ENCODE measurements at places on chromosomes 7 and 10. TPM values are rescaled to one million over a fixed set of nuclear protein-coding genes. Genes with fewer than 3 reads are reported as not detected.

The LCOR gene
- 72.8 TPM for total RNA-seq

DNA sequence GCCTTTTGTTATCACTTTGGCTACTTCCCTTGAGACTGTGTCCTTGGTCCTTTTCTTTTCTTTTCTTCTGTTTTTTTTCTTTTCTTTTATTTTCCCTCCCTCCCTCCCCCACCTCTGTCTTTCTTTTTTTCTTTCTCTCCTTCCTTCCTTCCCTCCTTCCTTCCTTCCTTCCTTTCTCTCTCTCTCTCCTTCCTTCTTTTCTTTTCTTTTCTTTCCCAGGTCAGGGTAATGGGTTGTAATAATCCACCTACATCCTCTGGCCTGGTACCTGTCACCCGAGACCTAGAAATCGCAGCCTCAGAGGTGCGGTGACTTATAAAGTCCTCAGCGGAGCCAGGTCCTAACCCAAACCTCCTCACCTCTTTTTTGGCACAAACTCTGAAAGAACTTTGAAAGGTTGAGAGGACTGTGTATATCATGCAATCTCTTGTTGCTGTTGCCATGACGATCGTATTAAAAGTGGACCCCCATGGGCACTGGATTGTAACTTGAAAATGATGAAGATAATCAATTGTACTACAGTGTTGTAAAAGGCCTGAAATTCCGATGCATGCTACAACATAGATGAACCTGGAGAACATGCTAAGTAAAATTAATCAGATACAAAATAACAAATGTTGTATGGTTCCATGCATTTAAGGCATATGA lies 140.7 kb upstream of the AGK start:
- DNase-seq: no peak

DNA sequence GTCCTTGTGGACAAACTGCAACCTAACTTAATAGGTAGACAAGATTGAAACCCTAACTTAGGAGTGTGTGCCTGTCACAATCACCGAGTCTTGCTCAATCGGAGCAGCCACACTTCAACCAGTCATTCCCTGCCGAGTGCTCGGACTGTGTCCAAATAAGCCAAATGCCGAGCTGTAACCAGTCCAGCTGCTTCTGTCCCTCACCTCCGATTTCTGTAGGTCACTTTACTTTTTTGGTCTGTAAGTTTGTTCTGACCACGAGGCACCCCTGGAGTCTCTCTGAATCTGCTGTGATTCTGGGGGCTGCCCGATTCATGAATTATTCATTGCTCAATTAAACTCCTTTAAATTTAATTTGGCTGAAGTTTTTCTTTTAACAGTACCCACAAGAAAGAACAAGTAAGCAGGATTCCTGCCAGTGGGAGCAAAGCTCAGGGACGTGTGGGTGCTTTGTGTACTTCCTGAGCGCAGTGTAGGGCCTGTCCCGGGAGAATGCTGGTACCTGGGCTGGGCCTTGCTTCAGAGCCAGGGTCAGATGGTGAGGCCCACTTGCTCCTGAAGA lies 140.1 kb downstream of the ACTR3B start:
- DNase-seq: no peak

DNA sequence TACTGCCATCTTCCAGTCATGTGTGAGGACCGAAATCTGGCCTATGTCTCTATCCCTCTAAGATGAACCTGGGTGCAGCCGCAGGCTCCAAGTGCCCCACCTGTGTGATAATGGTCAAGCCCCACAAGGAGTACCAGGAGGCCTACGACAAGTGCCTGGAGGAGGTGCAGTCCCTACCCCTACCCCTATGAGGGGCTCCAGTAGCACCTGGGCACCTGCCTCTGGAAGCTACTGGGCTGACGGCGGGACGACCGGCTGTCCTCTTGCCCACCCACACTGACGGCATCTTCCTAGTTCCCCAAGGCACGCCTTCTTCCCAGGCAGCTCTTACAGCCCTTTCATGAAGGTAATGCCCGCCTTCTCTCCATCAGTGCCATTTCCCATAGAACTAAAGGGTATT lies 47.4 kb downstream of the HOXA1 start:
- no peak for DNase-seq

DNA sequence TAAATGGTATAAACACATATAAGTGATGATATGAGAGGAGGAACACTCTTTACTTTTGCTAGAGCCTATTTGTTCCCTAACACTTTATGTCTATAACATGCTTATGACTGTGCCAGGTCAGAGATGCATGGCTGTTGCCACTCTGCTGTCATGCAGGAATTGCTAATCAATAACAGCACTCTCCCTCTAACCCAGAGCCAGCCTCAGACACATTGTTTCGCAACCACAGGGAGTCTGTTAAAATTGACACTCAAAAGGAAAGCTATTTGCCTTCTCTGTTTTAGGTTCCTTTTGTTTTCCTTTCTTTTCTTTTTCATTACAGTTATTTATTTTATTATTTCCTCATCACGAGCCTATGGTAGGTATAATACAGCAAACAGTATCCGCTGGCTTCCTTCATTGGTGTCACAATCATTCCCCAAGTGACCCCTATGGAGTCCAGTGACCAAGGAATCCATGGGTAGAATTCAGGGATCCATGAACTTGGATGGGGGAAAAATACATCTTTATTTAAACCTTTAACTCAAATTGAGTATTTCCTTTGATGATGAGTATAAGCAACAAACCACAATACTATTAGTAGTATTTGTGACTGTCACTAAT lies 6.8 kb downstream of the PON2 start:
- DNase-seq: no peak

The PDZD7 gene
- total RNA-seq: 2.2 TPM

DNA sequence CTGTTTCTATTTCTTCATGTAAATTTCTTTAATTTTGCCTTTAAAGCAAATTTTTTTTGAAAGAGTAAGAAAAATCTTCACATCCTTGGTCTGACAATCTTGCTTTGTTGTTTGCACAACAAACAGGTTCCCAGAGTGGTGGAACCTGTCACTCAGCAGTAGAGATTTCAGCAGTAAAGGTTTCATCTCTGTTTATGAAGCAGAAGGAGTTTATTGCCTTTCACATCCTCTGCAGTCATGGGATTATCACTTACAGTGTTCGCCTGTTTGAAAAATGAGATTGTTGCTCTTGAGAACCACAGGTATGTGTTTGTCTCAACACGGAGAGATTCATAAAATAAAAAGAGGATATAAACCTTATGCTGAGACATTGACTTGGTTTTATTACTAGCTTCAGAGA lies 342.6 kb downstream of the IPMK start:
- peak; percentile 10 for DNase-seq

DNA sequence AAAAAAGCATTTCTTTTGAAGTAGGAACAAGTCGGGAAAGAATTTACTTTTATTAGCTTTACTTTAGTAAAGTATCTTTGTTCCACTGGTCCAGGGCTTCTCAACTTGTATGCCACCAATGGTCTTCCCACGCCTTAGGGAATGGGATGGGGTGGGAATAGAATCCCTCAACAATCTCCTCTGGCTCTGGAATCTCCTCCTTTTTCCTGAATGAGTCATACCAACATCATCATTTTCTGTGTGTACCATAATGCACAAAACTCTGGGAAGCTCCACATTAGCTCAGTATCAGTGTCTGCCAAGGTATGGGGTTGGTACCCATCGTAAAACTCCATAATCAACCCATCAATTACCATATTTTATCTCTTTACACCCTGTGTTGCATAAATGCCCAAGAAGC lies 159.4 kb upstream of the BMPER start:
- peak; percentile 37 for DNase-seq

- no peak for DNase-seq
Measured at GRCh38 chr7:156772725-156773124, 120.3 kb downstream of the LMBR1 start.

GRCh38 chr7:148914208-148914777 lies 30.2 kb upstream of the EZH2 start:
- peak; percentile 87 for DNase-seq

DNA sequence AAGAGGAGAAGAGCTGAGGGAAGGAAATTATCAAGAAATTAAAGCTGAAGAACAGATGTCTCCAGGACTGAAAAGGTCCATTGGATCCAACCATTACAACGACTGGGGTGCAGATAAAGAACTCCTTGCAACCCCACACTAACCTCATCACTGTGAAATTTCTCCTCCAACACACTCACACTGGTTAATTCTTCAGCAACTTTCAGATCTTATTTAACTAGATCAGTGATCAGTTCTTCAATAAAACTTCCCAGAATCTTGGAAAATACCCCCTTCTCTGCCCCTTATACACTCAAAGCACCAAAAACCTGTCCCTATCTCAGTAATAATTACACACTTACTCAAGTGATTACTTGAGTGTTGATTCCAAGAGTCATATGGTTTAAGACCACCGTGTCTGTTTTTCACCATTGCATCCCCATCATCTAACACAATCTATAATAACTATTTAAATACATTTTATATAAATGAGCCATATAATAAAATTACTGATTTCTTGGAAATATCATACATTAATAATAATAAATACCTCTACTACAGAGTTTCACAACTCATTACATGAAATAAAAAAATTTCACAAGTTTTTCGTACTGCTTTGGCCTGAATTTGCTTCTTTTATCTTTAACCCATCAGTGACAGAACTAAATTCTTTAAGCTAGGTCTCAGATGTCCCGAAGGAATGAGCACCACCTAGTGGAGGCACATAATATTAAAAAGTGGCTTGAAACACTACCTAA lies 123.7 kb downstream of the MPP7 start:
- DNase-seq: peak; percentile 42

The ZNF107 gene
- total RNA-seq: 5.7 TPM

DNA sequence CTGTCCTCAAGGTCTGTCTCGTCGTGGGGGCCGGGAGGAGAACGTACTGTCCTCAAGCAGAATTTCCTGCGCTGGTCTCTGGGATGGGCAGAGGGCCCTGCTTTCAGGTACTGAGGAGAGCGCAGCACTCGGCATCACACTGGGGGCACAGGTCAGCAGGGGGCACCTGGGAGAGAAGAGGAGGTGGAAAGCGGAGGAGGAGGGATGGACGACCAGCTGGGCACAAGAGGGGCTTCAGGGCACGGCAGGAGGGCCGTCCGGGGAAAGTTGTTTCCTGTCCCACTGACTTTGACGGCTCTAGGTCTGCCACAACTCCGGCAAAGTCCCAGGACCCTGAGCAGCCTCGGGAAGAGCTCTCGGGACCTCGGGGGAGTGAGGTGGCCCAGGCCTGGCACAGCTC lies 536.9 kb downstream of the DNAJB6 start:
- no peak for DNase-seq

DNA sequence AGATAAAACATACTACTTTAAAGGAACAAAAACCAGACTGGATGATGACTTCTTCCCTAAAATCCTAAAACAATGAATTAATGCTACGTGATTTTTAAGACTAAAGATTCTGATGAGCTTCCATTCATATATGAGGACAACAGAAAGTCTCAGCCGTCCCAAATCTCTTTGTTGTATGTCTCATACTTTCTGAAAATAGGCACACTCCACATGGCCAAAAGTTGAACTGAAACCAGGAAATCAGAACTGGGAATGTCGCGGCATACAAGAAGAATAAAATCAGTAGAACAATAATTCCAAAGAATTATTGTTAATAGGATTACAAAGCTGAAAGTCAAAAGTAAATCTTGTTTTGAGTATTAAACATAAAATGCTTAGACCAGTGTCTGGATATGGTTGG lies 195.4 kb upstream of the GHITM start:
- no peak for DNase-seq

The ZC3HAV1L gene
- 11.9 TPM for total RNA-seq

DNA sequence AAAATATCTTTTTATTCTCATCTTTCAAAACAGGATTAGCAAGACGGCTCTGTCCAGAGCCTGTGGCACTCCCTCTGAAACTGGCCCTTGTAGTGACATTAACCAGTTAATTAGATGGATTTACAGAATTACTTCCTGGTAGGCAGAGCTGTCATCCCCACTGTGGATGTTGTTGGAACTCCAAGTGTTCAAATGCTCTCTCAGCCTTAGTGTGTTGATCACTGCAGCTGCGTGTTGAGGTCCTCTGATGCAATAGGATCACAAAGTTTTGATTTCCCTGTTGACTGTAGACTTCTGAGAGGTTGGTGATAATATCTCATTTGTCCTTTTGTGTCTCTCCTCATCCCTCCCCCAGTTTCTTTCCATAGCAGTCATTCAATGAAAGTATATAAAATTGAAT lies 117.3 kb upstream of the CDK6 start:
- no peak for DNase-seq

GRCh38 chr7:64559206-64559605 lies 3.7 kb downstream of the ZNF680 start:
- DNase-seq: peak; percentile 46

Data from astrocyte (in vitro differentiated cells and primary cell).